ENCODE measurements at places on chromosomes 6 and 20.

DNA sequence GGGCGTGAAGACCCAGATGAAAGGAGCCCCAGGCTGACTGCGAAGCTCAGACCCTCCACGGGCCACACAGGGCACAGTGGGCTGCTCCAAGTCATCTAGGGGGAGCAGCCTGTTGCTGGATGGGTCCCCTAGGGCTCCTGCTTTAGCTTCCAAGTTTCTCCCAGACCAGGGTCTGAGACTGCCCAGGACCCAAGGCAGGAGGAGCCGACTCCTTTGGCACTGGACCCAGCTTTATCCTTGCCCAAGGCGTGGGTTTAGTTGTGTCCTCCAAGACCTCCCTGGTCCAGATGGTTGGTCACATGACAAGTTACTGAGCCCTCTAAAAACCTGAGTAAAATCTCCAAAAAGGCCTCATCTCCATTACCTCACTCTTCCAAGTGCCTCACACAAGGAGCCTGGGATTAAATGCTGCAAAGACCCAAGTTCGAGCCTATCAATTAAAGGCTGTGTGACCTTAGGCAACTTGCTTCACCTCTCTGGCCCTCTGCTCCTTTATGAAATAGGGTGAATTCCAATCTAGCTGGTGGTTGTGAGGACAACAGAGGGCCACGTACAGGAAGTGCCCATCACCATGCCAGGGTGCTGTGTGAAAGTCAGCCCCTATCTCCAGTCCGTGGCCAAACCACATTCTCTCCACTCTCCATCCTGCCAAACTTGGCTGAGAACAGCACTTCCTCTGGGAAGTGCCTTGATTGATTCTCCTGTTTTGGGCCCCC, 2.5 kb downstream of the NECAB3 start:
- no peak for DNase-seq

- no peak for DNase-seq
Observed at GRCh38 chr6:45927421-45928320, 88.0 kb downstream of the CLIC5 start.

DNA sequence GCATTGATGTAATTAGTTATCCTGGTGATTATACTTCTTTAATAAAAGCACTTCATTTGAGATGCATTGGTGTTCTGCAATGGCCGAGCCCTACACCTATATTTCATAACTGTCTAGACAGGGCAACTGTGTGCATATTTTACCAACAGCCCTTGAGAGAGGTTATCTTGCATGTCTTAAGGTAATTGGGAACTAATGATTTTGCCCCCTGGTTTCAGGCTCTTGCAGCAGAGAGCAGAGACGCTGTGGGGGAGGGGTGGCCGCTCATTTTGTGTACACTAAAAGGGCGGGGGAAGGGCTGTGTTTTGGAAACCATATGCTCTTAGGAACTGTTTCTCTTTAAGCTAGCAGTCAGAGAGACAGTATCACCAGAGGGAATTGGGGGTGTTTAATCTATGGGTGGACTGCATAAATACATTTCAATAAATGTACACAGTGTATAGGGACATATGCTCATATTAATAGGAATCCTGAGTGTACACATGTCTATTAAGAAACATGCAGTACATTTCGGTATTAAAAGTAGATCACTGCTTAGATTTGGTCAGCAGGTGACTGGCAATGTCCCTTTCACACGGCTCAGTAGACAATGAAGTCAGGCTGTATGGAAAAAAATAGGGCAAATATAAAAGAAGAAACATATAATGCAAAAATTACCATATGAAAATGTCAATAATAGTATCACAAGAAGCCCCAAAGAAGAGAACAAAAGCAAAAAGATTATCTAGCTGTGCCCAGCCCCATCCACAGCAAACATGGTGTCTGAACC, 402.9 kb upstream of the CITED2 start:
- DNase-seq: no peak

GRCh38 chr6:89775150-89775549, 44.4 kb downstream of the MDN1 start:
- DNase-seq: no peak

GRCh38 chr6:118542184-118542952, 5.7 kb upstream of the PLN start:
- peak; percentile 73 for DNase-seq

GRCh38 chr20:57677584-57677982, 32.2 kb downstream of the PMEPA1 start:
- DNase-seq: no peak

Measured in amniotic epithelial cell (primary cell).